Esophagus squamous epithelium (tissue), 5 donors: ENCODE measurements at places on chromosomes 12 and 14.

- no peak for DNase-seq
Observed at GRCh38 chr14:76129851-76130576, 21.7 kb upstream of the GPATCH2L start.

DNA sequence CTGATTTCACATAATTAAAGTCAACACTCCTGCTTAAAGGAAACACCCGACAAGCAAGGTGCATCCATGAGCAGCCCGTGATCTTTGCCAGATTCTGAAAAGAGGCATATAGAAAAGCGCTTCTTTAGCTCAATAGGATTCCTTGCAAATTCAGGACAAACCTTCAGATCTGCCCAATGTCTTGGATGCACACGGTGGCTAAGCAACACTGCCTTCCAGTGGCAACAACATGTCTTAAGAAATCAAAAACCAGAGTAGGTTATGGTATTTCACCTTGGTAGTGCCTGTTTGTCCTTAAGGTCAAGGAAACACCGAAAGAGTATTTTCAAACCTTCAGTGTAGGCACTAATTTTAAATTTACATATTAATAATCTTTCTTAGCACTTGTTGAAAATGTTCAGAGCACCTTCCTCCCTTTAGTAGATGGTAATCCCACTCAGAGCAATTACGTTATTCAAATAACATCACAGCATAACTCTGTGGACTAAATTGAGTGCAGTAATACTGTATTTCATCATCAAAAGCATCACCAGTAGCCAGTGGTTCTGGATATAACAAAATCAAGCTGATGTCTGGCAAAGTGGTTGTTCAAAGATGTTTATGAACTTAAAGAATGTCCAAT lies 58.0 kb upstream of the CDKN3 start:
- DNase-seq, result no peak

GRCh38 chr12:93127582-93128331 lies 198.7 kb upstream of the EEA1 start:
- DNase-seq, result no peak

GRCh38 chr12:9925705-9926393 lies 6.3 kb downstream of the CLEC2A start:
- DNase-seq, result no peak

- DNase-seq, result no peak
Observed at GRCh38 chr14:89485264-89485663, 68.2 kb upstream of the FOXN3 start.

DNA sequence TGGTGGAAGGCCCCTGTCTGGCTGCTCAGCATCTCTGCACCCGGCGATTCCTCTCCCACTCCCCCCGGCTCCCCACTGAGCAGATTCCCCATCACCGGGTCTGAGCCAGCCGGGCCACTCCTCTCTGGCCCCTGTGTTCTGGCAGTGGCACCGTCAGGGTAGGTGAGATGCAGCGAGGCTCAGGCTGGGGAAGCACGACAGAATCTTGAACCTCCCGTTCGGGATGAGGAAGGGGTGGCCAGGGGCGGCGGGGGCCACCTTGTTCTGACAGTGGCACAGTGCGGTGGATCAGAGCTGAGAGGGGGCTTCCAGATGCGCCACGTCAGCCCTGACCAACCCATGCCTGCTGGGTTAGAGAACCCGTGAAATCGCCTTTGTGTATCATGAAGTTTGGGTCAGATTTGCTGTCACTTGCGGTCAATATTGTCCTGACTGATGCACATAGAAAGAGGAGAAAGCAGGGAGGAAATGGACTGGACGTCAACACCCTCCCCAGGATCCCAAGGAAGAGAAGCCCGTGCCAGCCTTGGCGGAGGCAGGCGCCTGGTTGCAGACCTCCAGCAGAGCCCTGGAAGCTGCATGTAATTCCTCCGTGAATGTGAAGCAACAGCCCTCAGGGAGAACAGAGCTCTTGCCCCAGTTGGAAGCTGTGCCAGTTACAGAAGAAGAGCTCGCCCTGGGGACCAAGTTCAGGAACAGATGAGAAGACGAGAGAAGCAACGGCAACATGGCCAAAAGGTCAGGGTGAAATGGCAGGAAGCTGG lies 137.1 kb upstream of the SFSWAP start:
- DNase-seq, result no peak

- no peak for DNase-seq
Observed at GRCh38 chr14:63204407-63205043, at the start of gene RHOJ. Gene RHOJ, plus strand, starts transcription at chr14:63204443. Its CDS starts 427 bp downstream, at chr14:63204870.

GRCh38 chr14:24289649-24290280 lies 9.8 kb downstream of the DHRS1 start:
- no peak for DNase-seq

- no peak for DNase-seq
Observed at GRCh38 chr14:25136811-25137210, 86.9 kb upstream of the STXBP6 start.

DNA sequence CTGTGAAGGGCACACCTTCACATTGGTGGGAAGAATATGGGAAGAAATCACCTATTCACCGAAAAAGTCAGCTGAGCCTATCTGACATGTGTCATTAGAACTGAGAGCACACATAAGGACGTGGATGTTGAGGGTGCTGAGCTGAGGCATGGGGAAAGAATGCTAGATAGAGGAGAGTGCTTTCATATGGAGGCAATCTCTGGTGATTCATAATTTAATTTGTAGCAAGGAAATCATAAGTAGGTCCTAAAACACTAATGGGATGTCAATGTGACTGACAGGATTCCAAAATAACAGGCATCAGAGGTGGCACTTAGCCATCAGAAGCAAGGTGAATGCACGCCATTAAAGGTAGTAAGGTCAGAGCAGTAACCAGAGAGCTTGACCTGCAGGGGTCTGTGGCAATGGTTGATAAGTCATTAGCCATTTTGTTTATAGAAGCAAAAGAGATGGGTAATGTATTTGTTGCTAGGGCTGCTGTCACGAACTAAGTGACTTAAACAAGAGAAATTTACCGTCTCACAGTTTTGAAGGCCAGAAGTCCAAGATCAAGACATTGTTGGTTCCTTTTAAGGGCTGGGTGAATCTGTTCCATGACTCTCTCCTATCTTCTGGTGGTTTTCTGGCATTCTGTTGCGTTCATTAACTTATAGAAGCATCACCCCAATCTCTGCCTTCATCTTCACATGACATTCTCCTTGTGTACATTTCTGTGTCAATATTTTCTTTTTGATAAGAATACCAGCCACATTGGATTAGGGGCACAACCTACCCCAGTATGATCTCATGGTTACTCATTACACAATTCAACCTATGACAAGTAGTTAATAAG lies 69.3 kb downstream of the ANKS1B start:
- DNase-seq, result no peak

DNA sequence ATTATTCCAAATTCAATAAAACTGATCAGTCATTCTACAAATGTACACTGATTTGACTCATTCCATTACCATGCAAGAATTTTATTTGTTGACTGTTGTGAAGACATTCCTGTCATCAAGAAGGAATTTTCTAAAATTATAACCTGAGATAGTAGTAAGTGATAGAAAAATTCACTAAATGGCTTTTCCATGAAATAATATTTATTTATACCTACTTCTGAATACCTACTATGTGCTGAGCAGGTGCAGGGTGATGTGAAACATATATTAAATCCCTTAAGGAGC lies 841.7 kb downstream of the NRXN3 start:
- no peak for DNase-seq

DNA sequence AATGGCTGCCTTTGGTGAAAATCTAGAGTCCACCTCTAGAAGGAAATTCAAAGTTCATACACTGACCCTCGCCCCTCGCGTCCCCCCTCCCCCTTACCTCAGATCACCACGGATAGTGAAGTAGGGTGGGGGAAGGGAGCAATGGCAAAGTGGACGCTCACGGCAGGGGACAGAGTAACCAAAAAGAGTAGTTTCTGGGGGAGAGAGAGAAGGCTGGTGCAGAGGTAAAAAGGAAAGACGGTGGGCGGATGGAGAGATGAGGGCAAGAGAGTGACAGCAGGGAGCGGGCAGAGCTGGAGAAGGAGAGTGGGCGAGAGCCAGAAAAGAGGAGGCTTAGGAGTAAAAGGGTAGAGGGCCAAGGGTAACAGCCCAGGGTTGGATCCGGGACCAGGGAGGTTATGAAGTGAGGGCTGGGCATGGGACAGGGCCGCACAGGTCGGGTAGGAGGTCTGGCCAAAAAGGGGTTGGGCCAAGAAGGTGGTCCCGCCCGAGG lies 423 bp downstream of the ALDH6A1 start:
- DNase-seq, result no peak

DNA sequence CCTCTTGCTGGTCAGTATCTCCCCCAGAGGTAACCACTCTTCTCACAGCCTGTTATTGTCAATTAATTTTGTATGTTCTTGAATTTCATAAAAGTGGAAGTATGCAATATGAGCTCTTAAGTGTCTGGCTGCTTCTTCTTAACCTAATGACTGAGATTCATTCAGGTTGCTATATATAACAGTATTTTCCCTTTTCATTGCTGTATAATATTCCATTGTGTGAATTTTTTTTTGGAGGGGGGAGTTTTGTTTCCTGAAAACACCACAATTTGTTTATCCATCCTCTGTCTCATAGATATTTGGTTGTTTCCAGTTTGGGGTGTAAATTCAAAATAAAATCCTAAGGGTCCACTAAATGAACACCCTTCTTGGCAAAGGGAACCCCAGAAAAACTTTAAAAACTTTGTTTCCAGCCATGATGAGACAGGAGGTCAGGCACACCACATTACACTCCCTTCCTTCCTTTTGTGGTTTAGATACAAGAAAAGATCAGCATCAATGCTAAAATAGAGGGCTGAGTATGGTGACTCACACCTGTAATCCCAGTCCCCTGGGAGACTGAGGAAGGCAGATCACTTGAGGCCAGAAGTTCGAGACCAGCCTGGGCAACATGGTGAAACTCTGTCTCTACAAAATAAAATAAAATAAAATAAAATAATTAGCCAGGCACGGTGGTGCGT lies 4.1 kb upstream of the DAO start:
- no peak for DNase-seq

- DNase-seq, result no peak
Observed at GRCh38 chr12:49370539-49370938, 3.3 kb downstream of the SPATS2 start.

- DNase-seq, result no peak
Observed at GRCh38 chr12:29737644-29738043, 46.1 kb downstream of the TMTC1 start.

GRCh38 chr12:23350808-23351207 lies 598.7 kb downstream of the SOX5 start:
- DNase-seq, result no peak

- DNase-seq, result no peak
Observed at GRCh38 chr12:61412201-61412600, 848.0 kb upstream of the USP15 start.

GRCh38 chr14:98370352-98370751 lies 901.6 kb downstream of the BCL11B start:
- no peak for DNase-seq

DNA sequence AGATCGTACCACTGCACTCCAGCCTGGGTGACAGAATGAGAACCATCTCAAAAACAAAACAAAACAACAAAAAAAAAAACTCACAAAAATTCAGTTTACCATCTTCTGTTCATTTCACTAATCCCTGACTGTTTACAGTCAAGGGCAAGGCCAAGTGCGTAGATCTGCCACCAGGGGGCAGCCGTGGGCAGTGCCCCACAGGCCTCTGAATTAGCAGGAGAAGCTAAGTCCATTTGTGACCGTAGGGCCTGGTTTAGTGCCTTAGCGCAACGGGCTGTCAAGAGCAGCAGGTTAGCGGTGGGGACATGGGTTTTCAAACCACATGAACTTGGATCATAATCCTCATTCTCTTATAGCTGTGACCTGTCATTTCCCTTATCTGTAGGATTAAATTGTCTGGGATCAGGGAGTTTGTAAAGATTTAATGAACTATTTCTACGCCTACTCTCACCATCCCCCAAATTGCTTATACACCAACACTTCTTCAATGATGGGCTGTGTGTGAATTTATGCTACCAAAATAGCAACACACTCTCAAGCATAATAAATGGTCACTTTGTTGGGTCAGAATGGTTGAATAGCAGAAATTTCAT lies 49.0 kb downstream of the KCTD10 start:
- no peak for DNase-seq

- no peak for DNase-seq
Observed at GRCh38 chr14:106062502-106063272, 536.3 kb downstream of the TMEM121 start.

- no peak for DNase-seq
Observed at GRCh38 chr12:42180990-42181596, 36.4 kb upstream of the GXYLT1 start.

DNA sequence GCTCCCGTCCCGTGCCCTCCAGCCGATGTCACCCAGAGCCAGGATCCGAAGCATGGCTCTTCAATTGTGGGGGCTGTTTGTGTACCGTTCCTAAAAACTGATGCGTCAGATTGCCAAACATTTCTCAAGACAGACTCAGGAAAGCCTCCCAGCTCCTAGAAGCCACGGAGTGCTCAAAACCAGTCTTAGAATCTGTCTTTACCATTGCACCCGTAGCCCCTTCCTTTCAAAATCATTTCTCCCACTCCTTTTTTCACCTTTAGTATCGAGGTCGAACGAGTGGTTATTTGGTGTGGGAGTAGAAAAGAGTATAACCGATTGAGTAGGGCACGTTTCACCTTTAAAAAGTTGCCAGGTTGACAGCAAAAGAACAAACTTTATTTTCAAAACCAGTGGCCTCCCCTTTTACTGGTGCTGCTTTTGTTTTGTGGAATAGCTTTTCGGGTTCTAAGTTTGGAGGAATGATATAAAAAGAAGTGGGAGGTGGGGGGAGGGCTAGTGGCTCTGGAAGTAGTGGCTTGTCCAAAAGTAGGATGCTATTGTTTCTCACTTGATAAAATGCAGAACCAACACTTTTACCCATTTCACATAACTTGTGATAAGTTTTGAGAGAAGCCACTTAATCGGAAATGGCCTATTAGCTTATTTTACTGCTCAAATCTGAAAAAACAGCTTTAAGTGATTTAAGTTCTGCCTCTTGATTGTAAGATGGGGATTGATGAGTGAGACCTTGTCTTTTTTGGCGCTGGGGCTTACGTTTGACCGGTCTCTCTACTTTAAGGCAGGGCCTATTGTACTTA lies 803 bp downstream of the STK38L start:
- no peak for DNase-seq

DNA sequence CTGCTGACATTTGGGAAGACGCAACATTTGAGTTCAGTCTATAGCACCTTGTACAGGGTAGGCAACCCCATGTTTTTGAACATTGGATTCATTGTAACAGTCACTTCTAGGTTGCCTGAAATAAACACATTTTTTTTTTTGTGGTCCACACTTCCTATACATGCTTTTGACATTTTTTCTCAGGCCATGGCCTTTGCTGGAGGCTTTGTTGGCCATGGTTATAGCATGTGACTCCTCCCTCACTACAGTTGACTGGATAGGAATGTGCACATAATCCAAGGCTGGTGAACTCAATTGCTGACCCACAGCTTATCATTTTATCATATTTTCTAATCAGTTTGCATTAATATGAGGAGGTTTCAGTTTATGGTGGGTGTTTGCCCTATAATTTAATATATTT lies 60.6 kb downstream of the TMEM117 start:
- no peak for DNase-seq

DNA sequence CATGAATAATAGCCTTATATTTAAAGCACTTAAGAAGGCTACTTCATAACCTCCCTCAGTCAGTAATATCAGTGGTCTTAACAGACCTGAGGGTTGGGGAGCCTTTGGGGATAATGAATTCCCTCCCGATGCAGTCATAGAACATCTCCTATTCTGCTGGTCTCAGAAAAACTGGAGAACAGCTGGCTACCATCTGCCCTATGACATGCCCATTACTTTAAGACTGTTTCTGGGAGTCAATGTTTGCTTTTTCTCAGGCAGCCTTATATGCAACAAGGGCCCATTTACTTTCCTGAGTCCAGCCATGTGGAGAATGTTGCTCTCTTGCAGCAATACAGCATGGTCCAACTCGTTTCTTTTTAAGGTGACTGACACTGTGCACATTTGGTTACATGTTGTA lies 161.7 kb upstream of the PARP11 start:
- no peak for DNase-seq

GRCh38 chr12:88951860-88952561 lies 371.7 kb upstream of the KITLG start:
- no peak for DNase-seq
